ENCODE measurements at places on chromosomes 12 and 14.

DNA sequence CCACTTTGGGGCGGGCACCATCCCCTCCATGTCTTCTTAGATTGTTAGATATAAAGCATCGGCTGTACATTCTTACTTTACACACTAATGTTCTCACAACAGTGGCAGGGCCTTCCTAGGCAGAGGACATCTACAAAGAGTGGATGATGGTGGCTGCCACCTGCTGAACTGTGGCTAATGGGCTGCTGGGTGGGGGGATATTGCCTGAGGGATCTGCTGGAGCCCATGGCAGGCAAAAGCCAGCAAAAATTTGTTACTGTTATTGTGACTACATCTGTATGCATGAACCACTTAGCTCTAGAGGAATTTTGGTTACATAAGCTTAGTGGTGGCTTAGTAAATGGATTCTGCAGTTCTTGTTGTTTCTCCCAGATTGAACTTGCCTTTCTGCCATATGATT is 52.6 kb downstream of the DIP2B start:
- DNase-seq = no peak

DNA sequence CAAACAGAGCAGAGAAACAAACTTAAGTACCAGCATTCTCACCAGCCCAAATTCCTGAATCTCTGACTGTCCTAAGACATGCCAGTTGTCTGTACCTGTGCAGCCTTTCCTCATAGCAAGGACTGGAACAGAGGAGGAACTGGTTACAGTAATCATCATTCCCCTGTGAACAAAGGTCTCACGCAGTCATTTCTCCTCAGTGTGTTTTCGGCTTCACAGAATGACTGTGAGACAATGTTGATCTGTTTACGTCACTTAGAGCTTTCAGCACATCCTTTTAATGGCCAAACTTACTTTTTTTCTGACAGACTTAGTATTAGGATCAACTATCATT is 169.0 kb downstream of the FBXL14 start:
- DNase-seq = no peak

- DNase-seq = no peak
Observed at GRCh38 chr14:75433631-75434071, 5.8 kb downstream of the JDP2 start.

- DNase-seq = no peak
Observed at GRCh38 chr12:52903855-52904508, 894 bp downstream of the KRT8 start.

- no peak for DNase-seq
Observed at GRCh38 chr12:103913100-103913499, 17.1 kb upstream of the HSP90B1 start.

GRCh38 chr12:2177003-2177402 is 124.2 kb downstream of the CACNA1C start:
- no peak for DNase-seq

Data from stimulated activated CD8-positive, alpha-beta memory T cell treated with anti-CD3 and anti-CD28 coated beads, Interleukin-7, amount 100 ng/mL, for 24 hours (primary cell).